ENCODE measurements at places on chromosomes 12 and 14. TPM values are rescaled to one million over a fixed set of nuclear protein-coding genes. Genes with fewer than 3 reads are reported as not detected.

Gene NKX2-8
- not detected for polyA plus RNA-seq

DNA sequence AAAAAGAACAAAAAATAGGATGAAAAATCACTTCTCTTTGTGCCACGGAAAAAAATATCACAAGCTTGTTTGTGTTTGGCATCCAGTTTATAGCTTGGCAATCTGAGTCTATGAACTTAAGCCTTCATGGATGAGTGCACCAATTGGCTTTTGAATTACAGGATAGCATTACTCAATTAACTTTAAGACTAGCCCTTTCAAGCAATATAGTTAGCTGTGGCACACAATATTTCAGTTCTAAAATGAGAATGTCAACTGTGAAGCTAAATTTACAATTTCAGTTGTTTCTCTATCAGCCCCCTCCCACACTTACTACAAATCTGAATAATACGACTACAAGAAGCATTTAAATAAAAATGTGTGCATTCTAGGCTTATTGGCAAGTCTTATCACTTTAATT lies 8.3 kb downstream of the RERG start:
- DNase-seq: no peak

Gene ABHD12B
- not detected for polyA plus RNA-seq

DNA sequence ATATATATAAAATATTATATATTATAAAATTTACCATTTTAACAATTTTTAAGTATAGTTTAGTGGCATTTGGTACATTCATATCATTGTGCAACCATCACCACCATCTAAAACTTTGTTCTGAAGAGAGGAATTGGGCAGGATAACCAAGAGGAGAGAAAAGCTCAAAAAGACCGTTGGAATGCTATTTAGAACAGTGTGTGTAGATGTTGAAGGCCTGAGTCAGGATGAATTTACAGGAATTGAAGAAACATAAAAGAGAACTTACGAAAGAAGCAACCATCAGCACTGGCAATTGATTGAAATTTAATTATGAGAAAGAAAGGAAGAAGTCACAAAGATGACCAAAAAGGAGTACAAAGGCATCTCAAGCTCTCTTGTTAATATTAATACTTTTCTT lies 196.9 kb upstream of the PWP1 start:
- no peak for DNase-seq

Gene SLC35E3
- polyA plus RNA-seq: 5.7 TPM

Gene STXBP6
- polyA plus RNA-seq: 16.8 TPM

Gene ANO2
- 0.05 TPM for polyA plus RNA-seq

- no peak for DNase-seq
Observed at GRCh38 chr12:108394196-108394595, 55.1 kb upstream of the CMKLR1 start.

- no peak for DNase-seq
Observed at GRCh38 chr12:110252716-110253115, 28.3 kb upstream of the ATP2A2 start.

DNA sequence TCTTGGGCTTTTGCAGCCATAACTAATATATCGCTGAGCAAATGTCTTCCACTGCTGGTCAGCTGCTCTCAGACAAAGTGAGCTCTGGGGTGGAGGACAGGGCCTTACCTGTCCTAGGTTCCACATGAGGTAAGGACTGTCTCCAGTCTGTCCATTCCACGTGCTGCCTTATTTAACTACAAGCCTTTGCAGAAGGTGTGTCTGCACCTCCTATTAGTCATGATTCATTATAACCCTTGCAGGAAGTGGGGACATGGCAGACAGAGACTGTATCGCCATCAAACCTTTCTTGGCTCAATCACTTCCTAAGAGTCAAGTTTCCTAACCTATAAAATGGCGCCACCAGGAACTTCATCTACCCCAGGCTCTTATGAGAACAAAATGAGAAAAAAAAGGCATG lies 46.9 kb downstream of the SLC25A47 start:
- DNase-seq: no peak

DNA sequence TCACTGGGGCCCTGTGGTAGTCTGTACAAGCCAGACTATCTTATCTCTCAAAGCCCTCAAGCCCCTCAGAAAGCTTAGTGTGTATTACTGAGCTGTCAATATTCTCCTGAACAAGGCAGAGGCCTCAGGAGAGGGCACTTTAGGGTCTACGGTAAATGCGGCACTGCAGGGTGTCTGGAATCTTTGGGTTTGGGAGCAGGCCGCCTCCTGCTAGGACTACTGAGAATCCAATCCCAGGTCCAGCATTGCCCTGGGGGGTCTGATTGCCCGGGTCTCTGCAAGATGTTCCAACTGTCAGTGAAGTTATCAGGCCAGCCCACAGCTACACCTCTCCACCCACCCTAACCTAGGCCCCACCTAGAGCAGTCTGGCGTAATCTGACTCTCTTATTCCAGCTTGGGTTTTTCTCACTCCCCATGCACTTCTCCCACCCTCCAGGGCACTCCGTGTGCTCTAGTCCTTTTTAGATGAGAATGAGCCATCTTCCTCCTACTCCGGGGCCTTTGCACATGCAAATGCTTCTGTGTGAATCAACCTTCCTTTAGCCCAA lies 4.3 kb upstream of the ZFP36L1 start:
- no peak for DNase-seq

DNA sequence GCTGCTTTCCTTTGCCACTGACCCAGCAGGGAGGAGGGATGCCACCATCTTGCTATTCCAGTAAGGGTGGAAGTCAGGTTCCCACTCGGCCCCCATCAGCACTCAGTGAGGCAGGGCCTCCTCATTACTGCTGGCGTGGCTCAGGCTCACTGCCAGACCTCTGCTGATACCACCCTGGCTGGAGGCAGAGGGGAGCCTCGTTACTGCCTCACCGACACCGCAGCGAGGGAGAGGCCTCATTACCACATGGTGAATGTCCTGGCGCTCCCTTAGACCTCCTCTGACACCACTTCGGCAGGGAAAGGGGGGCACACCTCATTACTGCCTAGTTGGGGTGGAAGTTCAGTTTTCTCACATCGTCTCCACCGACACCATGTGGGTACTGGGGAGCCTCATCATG lies 354.1 kb downstream of the CACNA1C start:
- no peak for DNase-seq

DNA sequence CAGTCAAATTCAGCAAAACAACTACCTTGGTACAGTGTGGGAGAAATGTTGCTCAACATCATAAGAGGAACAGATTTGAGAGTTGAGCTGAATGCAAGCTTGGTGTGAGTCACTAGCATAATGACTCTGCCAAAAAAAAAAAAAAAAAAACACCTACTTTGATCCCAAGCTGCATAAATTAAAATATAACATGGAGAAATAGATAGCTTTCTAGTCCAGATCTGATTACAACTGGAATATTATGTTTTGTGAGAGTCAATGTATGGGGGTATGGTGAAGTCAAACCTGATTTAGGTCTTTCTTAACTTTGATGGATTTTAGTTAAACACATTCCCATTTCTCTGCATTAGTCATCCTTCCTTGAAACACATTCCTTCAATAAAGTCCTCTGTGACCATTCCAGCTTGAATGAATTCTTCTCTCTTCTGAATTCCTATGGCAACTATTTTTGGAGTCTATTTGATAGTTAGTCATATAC lies 188.1 kb downstream of the SLC5A8 start:
- DNase-seq: peak; percentile 95

DNA sequence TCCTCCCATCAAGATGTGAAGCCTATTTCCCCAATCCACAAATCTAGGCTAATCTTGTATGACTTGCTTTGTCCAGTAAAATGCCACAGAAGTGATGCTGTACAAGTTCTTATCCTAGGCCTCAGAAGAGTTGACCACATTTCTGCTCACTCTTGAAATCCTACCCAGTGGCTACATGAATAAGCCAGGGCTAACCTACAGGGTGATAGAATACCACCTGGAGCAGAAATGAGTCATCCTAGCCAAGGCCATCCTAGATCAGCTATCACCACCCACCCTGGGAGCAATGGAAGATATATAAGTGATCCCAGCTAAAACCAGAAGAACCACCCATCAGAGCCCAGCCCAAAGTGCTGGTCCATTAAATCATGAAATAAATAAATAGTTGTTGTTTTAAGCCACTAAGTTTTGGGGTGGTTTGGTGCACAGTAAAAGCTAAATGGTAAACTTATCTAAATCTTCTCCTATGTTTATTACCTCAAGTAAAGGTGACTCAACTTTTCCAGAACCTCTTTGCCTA lies 105.1 kb downstream of the RPS29 start:
- no peak for DNase-seq

DNA sequence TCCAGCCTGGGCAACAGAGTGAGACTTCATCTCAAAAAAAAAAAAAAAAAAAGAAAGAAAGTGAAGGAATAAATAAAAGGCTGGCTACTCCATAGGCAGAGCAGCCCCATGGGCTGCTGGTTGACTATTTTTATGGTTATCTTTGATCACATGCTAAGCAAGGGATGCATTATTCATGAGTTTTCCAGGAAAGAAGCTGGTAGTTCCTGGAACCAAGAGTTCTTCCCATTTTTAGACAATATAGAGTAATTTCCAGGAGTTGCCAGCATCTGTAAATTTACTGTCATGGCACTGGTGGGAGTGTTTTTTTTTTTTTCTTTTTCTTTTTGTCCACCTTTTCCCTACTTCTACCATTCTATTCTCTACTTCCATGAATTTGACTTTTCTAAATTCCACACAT lies 24.2 kb downstream of the FGD4 start:
- DNase-seq: no peak

GRCh38 chr14:95467232-95467631 lies 49.2 kb downstream of the SYNE3 start:
- DNase-seq: no peak

Gene CLEC2A
- polyA plus RNA-seq: not detected

DNA sequence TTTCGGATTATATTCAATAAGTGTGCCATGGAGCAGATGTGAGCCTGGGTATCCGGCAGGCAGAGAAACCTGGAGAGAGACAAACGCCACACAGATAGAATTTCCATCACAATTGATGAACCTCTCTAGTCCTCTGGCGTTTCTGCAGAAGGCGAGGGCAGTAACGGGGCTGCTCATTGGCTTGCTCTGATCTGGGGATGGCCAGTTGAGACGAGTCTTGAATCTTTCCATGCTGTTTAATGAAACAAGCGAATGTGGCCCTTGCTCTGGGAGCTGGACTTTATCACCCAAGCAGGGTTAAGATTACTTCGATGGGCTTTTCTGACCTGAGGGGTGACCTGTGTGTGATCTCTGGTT lies 42.4 kb upstream of the CLMN start:
- DNase-seq: no peak

Gene CLEC6A
- not detected for polyA plus RNA-seq

Gene CFAP73
- not detected for polyA plus RNA-seq

GRCh38 chr14:44829021-44829420 lies 132.7 kb downstream of the KLHL28 start:
- no peak for DNase-seq

Gene NRL
- polyA plus RNA-seq: 0.91 TPM

Gene GDF3
- not detected for polyA plus RNA-seq

DNA sequence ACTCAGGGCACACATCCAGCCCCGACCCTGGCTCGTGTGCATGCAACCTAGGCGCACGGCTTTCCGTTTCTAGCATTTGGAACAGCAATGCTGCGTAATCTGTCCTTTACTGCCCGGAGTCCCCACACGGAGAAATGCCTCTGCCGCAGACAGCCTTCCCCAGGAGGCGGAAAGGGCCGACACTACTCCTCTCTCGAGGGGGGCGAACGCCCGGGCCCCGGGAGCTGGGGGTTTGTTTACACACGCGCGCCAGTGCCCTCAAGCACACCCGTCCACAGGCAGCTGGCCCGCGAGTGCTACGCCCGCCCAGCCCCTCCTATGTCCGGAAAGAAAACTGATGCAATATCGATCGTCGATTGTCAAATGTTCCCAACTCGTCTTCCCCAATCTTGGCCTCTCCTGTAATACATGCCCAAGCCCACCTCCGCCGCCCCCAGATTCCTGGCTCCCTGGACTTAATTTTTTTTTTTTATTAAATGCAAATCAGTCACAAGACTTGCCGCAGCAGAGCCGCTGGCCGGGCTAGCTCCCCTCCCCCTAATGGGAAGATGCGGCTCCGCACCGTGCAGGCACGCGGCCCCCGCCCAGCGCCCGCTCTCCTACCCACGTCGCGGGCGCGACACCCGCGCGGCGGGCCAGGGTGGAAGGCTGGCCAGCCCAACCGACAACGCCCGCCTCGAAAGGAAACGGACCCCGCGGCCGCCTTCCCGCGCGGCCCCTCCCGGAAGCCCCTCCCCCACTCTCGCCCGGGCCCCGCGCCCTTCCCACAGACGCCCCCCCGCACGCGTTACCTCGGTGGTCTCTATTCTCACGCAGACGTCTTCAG lies 642 bp downstream of the SLC38A2 start:
- no peak for DNase-seq

GRCh38 chr14:92613008-92613658 lies 99.6 kb downstream of the RIN3 start:
- DNase-seq: no peak

DNA sequence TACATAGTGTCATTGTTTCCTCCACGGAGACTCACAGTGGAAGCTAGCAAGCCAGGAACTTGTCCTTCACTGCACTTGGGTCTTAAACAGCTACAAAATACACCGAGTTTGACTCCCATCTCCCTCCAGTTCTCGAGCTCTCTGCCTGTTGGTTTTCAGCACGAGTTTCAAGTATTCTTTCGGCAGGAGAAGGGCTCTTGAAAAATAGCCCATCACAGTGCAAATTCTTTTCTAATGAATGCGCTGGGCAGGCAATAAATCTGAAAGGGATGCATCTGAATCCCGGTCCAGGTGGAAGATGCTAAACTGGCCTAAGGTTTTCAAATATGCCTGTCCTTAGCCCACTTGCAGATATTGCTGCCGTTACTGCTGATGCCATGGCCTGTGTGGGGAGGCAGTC lies 173.9 kb downstream of the CACNA1C start:
- no peak for DNase-seq

Gene PUS7L
- 6.9 TPM for polyA plus RNA-seq

- no peak for DNase-seq
Observed at GRCh38 chr14:52660832-52661231, 34.5 kb downstream of the ERO1A start.

Gene SVOP
- not detected for polyA plus RNA-seq

Gene RNASE4
- 42.4 TPM for polyA plus RNA-seq

DNA sequence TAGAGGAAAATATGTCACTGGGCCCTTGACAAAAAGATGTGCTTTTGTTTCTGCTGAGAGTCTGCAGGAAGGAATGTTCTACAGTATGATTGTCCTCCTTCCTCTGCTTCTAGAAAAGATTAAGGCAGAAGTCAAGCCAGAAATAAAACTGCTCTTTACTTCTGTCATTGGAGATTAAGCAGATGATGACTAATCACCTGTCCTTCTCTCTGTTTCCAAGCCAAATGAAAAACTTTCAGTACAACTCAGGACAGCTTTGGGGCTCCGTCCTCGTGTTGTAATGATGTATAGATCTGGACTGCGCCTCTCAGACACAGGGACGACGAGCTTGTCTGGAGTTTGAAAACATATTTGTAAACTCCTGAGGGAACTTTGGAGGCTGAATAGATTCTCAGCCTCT lies 159.3 kb downstream of the DYRK2 start:
- no peak for DNase-seq

Gene LRP6
- polyA plus RNA-seq: 25.6 TPM

Gene INSM2
- not detected for polyA plus RNA-seq

- DNase-seq: no peak
Observed at GRCh38 chr12:43914923-43915468, 79.1 kb downstream of the TMEM117 start.

- DNase-seq: no peak
Observed at GRCh38 chr14:63938198-63939005, 85.6 kb downstream of the SYNE2 start.

Gene DIO3
- not detected for polyA plus RNA-seq

Gene ADAM21
- 0.16 TPM for polyA plus RNA-seq

- DNase-seq: no peak
Observed at GRCh38 chr12:64912516-64913255, 88.2 kb downstream of the TBC1D30 start.

Gene MTRFR
- 11.6 TPM for polyA plus RNA-seq
